ENCODE measurements at places on chromosomes 2 and 18. TPM values are rescaled to one million over a fixed set of nuclear protein-coding genes. Genes with fewer than 3 reads are reported as not detected.

Gene UBE2E3
- total RNA-seq, result 139 TPM

Gene IHH
- total RNA-seq, result not detected

Gene CTNNA2
- not detected for total RNA-seq

Gene CHRNG
- not detected for total RNA-seq

Gene GRB14
- total RNA-seq, result 3.4 TPM

Gene ASPRV1
- total RNA-seq, result 0.30 TPM

Gene CRYGD
- not detected for total RNA-seq

Gene ASTL
- total RNA-seq, result not detected

Gene GALNT14
- total RNA-seq, result 3.1 TPM

Gene SNRNP27
- 38.1 TPM for total RNA-seq

Gene RFTN2
- not detected for total RNA-seq

Gene SMIM21
- not detected for total RNA-seq

Gene SIX2
- 11.9 TPM for total RNA-seq

Gene IL36RN
- 1.0 TPM for total RNA-seq

Gene CD8B2
- not detected for total RNA-seq

Gene PROC
- 5.8 TPM for total RNA-seq

Gene MOGAT1
- 0.35 TPM for total RNA-seq

Gene ERICH2
- 2.0 TPM for total RNA-seq

Gene LIMS3
- total RNA-seq, result 1.4 TPM

Gene VWC2L
- total RNA-seq, result not detected

Gene MEIS1
- total RNA-seq, result 9.1 TPM

Gene AMER3
- total RNA-seq, result not detected
